ENCODE measurements at places on chromosomes 1 and 21. TPM values are rescaled to one million over a fixed set of nuclear protein-coding genes. Genes with fewer than 3 reads are reported as not detected.

- DNase-seq, result no peak
These were observed 43.6 kb downstream of the ARID1A start for GRCh38 chr1:26739329-26739914.

GRCh38 chr1:222097588-222097987 lies 355.7 kb upstream of the DUSP10 start:
- DNase-seq, result no peak

DNA sequence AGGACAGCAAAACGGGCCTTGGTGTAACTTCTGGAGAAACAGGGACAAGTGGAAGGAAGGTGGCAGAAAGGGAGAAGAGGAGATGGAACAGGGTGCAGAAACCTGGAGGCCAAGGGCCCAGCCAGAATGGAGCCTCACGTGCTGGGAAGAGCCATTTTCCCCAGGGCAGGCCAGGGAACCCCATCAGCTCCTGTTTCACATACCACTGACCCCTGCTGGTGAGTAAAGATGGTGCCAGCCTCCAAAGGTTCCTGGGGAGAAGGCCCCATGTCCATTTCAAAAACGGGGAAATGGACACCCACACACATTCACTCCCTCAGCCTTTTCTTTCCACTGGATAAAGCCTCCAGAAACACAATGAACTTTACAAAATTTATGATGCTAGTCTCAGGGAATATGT lies 57.6 kb upstream of the JUN start:
- no peak for DNase-seq

GRCh38 chr1:25099343-25099951 lies 132.9 kb downstream of the SYF2 start:
- no peak for DNase-seq

The DEPDC1 gene
- total RNA-seq, result 49.6 TPM
